ENCODE measurements at places on chromosomes 5 and 9.
A peak's percentile ranks its signal among the peaks of the same experiment; 100 is the strongest.

GRCh38 chr5:109307951-109308350 lies 101.8 kb downstream of the PJA2 start:
- no peak for DNase-seq

DNA sequence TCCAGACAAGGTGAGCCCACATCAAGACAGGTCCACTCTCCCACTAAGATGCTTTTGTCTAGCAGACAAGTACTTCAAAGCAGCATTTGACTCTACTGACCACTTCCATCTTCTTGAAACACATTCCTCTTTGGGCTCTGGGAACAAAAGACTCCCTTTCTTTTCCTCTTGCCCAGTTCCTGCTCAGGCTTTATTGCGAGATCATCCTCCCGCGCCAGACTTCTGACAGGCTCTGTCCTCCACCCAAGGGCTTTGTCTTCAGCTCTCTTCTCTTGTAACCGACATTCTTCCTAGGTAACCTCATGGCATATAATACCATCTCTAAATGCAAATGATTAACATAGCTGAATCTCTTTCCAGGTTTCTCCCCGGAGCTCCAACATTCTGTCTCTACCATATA lies 85.8 kb downstream of the NUDT12 start:
- DNase-seq: no peak

- peak; percentile 70 for DNase-seq
Observed at GRCh38 chr5:160159991-160160792, 40.9 kb upstream of the PWWP2A start.

DNA sequence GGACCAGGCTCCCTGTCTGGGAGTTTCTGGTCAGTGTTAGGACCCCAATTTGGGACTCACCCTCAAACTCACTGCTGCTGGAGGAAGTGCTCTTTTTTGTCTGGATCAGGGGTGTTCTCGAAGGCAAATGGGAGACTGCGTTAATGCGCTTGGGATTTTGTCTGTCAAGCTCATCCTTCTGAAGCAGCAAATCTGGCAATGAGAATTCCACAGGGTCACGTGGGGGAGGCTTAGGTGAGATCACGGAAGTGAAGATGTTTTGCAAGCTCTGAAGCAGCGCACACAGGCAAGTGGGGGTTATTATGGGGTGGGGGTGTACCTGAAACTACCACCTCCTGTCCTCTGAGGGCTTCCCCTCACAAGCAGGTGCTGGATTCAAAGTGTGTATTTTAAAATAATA lies 10.5 kb upstream of the TEX53 start:
- no peak for DNase-seq

DNA sequence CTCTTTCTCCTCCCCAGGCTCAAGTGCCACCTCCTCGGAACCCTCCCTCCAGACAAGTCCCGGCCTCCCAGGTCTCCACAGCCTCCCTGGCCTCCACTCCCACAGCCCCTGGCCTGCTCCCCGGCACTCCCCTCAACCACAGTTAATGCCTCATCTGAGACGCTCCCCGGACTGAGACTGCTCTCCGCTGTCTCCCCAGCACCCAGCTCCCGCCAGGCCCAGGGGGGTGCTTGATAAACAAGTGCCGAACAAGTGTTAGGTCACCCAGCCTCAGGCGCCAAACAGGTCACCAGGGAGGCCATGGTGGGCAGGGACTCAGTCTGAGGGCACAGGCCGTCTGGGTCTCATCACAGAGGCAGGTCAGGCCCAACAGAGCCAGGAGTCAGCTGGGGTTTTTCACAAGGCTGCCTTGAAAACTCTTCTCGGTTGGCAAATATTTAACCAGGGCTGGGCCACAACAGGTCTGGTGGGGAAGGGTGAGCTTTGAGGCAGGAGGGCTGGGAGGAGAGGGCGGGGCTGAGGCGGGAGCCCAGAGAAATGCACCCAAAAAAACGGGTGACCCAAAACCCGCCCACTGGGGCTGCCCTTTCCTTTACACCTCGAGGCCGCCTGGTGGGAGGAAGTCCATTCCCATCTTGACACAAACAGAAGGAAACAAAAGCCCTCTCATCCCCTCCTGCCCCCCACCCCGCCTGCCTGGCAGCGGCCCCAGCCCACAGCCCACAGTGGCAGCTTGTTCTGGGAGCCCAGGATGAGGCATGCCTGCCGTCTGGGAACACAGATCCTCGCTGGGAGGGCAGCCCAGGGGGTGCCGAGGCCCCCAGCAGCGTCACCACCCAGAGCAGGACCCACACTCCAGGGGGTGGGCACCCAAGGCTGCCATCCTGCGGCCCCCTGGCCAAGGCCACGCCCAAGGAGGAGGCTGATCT lies 66.6 kb upstream of the STXBP1 start:
- DNase-seq: peak; percentile 17

- no peak for DNase-seq
Observed at GRCh38 chr9:90268613-90269012, 374.0 kb downstream of the DIRAS2 start.

GRCh38 chr9:16848179-16848578 lies 22.3 kb downstream of the BNC2 start:
- DNase-seq: peak; percentile 63

- DNase-seq: no peak
Observed at GRCh38 chr9:8784838-8785237, 985.3 kb upstream of the DMAC1 start.

GRCh38 chr5:2017540-2018389 lies 135.0 kb upstream of the IRX4 start:
- no peak for DNase-seq

- DNase-seq: no peak
Observed at GRCh38 chr5:174151599-174152181, 106.2 kb downstream of the NSG2 start.

- no peak for DNase-seq
Observed at GRCh38 chr9:85004818-85005413, 335.4 kb downstream of the NTRK2 start.

DNA sequence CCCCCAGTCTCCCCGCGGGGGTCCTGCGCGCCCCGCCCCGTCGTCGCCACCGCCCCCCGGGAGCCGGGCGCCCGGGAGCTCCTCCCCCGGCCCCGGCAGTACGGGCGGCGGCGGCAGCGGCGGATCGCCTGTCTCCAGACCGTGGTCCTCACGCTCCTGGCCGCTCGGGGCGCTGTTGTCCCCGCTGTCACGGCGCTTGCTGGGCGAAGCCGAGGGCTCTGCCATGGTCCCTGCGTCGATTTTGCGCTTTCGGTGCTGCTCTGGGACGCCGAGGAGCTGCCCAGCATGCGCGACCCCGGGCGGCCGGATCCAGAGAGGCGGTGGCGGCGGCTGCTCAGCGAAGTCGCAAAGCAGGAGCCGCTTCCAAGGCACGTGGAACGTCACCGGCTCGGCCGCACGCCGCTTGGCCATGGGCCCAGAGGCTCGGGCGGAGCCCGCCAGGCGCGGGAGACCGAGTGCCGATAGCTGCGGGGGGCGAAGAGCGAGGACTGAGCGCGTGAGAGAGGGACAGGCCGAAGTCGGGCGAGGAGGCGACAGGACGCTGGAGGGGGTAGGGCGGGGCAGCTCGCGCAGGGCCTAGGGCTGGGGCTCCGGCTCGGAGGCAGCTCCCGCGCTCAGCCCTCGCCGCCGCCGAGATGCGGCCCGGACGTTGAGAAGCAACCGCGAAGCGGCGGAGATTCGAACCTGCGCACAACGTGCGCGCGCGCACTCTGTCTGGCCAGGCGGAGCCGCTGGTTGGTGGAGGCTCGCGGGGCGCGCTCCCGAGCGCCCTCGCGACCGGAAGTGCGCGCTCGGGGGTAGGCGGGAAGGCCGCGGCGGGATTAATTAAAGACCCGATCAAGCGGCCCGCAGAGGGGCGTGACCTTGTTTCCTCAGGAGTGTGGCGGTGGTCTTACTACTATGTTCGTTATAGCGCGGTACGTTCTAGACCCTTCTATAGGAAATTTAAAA lies at the start of gene C9orf40:
C9orf40 (minus strand) TSS at position 712 of the 951 bp plus-strand sequence; CDS start at position 411, 301 bp downstream.
- DNase-seq: peak; percentile 57

DNA sequence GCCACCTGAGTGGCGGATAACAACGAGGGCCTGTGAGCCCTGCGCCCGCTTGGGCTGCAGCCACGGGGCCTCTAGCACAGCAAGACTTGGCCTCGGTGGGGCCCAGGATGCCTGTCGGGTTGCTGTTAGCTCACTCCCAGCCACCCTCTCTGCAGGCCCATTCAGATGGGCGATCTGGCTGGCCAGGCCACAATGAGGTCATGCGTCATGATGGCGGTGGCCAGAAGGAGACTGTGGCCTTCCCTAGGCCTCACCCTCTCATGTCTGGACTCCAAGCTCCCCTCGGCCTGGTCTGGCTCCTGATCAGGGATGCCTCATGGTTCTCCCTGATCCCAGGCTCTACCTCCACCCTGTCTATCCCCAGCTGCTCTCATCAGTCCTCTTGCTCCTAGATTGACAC lies 19.0 kb upstream of the TCOF1 start:
- DNase-seq: no peak

DNA sequence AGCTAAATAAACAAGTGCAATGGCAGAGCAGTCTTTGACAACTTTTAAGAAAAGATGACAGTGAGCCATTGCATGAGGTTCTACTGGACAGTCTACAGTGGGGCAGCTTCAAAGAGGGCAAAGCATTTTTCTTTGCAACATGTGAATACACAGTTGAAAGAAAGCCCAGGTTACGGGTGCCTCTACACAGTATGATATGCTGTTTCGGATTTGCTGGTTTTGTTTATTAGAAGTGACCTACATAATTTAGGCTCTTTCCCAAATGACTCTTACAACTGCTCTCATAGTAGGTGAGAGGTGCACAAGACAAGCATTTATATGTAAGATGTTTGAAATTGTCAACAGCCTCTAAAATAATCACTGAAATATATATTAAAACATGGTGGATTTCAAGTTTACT lies 62.4 kb downstream of the MEF2C start:
- DNase-seq: no peak

DNA sequence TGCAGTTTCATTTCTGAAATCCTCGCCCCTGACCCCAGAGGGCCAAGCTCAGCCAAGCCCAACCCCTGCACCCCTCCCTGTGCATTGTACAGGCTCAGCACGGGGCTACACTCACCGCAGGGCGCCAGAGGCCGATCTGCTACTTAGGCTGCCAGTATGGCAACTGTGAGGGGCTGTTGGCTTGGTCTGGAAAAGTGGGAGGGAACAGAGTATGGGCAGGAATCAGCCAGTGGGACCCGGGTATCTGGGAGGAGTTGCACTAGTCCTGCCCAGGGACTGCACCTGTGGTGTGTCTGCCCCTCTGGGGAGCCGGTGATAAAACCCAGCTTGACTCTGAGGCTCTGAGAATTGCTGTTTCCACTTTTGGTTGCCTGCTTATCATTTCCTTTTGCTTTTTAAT lies 167.4 kb upstream of the KIF2A start:
- no peak for DNase-seq

DNA sequence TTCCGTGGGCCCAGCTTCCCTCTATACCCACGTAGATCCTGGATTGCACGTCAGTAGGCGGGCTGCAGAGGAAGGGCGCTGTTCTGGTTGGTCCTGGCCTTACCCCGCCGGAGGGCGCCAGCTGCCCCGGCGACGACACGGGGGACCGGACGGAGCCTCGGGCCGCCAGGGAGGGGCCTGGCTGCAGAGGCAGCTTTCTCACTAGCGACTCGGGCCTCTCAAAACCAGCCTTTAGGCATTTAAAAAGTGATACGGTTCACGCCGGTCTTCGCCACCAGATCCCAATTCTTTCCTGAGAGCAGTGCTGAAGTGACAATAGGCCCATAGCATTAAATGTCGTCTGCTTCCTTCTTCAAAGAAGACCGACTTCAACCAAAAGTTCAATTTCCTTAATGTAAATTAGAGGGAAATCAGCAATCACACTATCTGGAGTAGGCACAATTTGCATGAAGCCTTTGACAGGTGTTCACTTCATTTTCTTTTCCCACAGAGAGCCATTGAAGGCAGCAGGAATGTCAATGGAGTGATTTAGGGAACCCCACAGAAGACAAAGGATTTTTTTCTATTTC lies 17.6 kb upstream of the UBE2D2 start:
- DNase-seq: peak; percentile 77

GRCh38 chr5:159877016-159877415 lies 39.3 kb upstream of the ADRA1B start:
- DNase-seq: no peak

GRCh38 chr9:75891277-75891741 lies 836 bp downstream of the PCSK5 start:
- DNase-seq: no peak

- no peak for DNase-seq
Observed at GRCh38 chr5:153755913-153756500, 265.5 kb downstream of the GRIA1 start.

DNA sequence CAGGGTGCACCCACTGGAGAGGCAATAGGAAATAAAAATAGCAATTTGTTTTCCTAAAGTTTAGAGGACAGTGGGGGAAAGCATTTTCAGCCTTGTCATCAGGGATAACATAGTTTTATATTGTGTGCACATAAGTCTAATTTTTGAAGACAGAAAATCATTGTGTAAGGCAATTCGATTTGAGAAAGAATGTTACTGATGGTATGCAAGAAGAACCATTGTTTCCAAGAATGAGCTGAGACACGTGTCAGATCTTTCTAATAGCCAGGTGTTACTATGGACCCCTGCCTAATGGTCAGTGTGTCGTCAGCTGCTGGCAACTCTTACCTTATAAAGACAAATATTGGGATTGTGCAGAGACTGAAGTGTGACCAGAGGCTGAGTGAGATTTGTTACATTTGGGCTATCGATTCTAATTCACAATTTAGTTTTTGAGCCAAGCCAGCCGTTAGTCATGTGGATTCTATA lies 67.1 kb upstream of the PPP2R2B start:
- no peak for DNase-seq

- no peak for DNase-seq
Observed at GRCh38 chr5:178116143-178116885, 3.0 kb downstream of the N4BP3 start.

DNA sequence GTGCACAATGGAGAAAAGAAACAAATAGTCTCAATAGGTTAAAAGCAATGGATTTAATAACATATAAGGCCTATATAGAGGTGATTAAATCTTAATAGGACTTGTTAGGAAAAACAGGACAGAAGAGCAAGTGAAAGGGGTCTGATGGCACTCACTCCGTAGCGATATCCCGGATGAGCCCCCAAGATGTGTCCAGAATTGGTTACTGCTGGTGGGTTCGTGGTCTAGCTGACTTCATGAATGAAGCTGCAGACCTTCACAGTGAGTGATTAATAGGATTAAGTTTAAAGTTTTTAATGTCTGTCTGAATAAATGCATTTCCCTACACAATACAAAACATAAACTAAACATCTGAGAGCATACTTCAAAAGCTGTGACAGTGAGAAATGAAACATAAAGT lies 110.4 kb upstream of the FAM174A start:
- no peak for DNase-seq

DNA sequence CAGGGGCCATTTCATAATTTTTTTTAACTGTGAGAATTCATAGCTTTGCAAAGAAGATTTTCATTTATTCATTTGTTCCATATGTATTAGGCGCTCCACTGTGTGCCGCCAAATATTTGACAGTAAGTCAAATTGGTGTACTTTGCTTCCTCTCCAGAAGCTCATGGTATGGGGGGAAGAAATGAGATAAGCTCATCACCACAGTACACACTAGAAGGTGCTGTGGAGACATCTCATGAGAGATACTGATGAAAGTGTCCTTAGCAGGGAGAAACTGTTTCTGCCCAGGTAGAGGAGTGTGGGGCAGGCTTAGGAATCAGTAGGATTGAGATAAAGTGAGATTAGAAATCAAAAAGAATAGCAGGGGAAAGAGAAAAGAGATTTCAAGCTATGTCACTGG lies 136.2 kb downstream of the CDH6 start:
- DNase-seq: no peak

GRCh38 chr9:27511771-27512170 lies 12.3 kb upstream of the IFNK start:
- no peak for DNase-seq

Measured in NCI-H526 treated with DMSO at 0.1 percent for 48 hours (cell line).